ENCODE measurements at places on chromosomes 2 and 18.

- DNase-seq = no peak
Observed at GRCh38 chr2:175935289-175936181, 66.5 kb downstream of the LNPK start.

GRCh38 chr2:176137906-176138305 is 8.4 kb downstream of the HOXD8 start:
- DNase-seq = no peak

GRCh38 chr2:196551014-196551413 is 88.5 kb upstream of the CCDC150 start:
- DNase-seq = no peak

DNA sequence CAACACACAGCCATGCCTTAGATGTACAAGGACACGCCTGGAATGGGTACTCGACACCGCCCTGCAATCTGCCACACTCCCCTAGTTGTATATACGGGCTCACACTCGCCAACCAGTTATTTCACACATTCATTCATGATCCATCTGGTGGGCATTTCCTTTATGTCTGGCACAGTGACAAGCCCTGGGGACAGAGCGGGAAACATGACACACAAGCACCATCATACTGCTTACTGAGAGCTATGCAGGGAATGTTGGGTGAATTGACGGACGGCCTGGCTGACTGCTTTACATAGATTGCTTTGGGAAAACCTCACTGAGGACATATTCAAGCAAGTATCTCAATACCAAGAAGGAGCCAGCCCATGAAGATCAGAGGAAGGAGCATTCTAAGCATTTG is 448.0 kb upstream of the SPRED2 start:
- no peak for DNase-seq

DNA sequence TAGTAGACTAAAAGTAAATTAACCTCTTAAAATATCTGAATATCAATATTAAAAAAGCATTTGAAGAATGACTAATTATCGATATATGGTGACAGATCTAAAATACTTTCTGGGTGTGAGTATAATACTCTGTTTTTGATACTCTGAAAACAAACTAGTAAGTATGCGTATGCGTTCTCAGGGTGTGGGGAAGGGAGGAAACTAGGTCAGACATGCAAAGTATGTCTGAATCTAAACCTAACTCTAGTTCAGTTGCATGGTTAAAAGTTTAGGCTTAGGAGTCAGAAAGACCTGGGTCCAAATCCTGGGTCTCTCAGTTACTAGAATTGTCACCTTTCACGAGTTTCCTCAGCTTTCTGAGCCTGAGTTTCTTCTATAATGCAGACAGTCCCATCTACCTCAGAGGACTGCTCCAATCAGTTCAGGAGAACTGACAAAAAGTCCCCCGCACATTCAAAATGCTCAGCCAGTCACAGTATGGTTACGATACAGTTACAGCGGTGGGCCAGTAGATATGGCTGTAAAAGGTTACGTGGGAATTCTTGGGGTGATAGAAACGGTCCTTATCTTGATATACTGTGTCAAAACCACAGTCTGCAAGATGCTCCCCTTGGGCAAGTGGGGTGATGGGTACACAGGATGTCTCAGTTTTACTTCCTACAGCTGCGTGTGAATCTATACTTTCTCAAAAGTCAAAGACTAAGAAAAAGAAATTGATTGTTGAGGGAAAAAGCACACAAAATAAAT is 29.2 kb downstream of the UNC50 start:
- DNase-seq = no peak
